Uterus (tissue), 4 donors: ENCODE measurements at places on chromosomes 3 and 15. TPM values are rescaled to one million over a fixed set of nuclear protein-coding genes. Genes with fewer than 3 reads are reported as not detected.

GRCh38 chr3:143476965-143477640 is 357.5 kb downstream of the CHST2 start:
- DNase-seq: no peak

DNA sequence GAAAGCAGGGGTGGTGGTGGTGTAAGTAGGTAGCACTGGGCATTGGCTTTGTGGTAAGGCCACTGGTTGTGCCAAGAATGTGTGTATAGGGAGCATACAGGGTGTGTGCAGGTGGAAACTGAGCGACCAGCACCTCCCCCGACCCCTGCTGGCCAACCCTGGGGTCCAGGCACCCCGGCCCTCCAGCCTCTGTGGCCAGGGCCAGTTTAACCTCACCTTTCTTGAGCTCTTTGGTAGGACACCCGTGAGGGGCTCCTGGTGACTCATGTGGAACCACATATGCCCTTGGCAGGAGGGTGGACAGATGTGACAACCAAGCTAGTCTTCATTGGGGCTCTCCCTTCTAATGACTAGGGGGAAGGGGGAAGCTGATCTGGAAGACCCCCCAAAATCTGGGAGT is 19.5 kb downstream of the SHF start:
- DNase-seq: no peak

DNA sequence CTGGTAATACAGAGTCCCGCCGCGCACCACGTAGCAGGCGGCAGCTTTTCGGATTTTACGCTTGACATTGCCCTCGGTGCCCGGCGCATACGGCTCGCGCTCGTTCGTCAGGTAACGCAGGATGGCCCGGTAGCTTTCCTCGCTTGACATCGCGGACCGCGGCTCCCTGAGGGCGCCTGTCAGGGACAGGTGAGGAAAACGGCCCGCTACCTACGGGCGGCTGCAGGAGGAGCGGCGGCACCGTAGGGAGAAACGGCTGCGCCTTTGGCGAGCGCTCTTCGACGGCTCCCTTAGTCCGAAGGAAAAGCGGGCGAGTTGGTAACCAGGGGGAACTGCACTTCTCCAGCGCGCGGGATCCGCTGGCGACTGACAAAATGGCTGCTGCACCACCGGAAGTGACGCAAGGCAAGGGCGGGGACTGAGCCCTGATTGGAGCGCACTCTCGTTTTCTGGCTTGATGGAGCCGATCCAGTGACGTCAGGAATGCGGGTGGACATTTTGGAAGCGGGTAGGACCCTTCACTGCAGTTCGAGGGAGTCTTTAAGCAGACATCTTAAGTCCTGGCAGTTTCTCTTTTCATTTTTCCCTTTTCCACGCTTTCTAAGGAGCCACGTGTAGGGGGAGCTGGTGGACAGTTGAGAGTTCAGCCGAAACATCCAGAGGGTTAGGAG is at the start of gene ZBTB11:
TSS of gene ZBTB11 (minus strand) at position 368 of the 671 bp plus-strand sequence. CDS start at position 150, 218 bp downstream.
- peak; percentile 100 for DNase-seq

- no peak for DNase-seq
These were observed 132.2 kb downstream of the MBNL1 start for GRCh38 chr3:152400887-152401286.

Gene NME9
- total RNA-seq: 1.3 TPM

Gene WDR93
- not detected for total RNA-seq

- DNase-seq: no peak
These were observed 36.5 kb downstream of the DAPK2 start for GRCh38 chr15:64009798-64010261.

DNA sequence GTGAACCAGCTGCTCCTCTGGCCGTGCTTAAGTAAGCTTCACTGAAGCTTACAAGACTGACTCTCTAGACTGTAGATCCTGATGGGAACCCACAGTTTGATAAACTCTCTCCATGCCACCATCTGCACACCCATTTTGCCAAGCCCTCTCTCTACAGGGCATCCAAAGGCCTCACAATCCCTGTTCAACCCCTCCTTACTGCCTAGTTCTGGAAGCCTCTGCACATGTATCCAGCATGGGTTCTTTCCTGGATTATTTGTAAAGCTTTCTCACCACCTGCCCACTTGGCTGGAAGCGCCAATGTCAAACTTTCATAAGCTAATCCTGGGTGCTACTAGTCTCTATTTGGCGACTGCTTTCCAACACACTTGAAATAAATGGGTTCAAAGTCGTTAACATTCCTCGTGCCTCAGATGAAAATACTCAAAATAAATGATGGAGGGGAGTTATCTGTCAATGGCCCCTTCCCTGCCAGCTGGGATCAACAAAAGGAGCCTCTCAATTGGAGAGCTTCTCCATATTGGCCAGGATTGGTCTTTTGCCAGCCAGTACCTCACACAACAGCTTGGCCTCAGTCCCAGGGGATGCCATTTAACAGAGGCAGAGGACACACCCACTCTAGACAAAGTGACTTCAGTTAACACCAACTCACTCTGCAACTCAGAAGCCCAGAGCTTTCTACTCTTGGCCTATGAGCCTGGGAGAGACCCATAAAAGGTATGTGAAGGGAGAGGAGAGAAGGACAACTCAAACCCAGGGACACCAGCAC is 48.1 kb downstream of the SH3BP5 start:
- no peak for DNase-seq

DNA sequence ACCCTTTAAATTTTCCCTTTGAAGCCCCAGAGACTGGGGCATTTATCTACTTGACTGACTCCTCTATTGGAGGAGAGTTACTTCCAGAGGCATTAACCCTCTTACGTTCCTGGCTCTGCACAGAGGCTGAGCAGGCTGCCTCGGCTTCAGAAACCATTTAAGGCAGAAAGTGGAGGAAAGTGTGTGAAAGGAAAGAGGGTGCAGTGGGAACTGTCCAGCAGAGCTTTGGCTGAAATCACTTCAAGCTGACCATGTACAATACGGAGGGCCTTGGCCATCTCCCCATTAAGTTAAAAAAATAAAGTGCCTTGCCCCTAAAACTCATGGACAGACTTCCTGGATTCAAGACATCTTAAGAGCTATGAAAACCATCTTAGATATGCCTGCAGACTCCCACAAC is 238.7 kb downstream of the SV2B start:
- no peak for DNase-seq

DNA sequence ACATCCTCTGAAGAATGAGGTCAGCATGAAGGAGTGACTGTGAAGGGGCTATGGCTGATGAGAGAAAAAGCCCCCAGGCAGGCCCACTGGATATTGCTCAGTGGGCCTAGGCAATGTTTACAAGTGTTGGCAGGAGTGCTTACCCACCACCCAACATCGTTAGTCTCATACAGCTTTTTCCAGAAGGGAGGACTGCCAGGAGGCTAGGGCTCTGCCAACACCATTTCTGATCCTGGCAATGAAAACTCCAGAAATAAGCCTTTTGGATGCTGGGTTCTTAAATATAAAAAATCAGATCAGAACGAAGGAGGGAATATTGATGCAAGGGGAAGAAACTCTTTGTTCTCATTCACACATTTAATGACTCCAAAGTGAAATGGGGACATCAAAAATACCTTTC is 189.1 kb downstream of the DCLK3 start:
- DNase-seq: no peak

Gene ASB14
- total RNA-seq: 0.28 TPM

GRCh38 chr3:42432485-42432884 is 22.1 kb upstream of the LYZL4 start:
- no peak for DNase-seq

DNA sequence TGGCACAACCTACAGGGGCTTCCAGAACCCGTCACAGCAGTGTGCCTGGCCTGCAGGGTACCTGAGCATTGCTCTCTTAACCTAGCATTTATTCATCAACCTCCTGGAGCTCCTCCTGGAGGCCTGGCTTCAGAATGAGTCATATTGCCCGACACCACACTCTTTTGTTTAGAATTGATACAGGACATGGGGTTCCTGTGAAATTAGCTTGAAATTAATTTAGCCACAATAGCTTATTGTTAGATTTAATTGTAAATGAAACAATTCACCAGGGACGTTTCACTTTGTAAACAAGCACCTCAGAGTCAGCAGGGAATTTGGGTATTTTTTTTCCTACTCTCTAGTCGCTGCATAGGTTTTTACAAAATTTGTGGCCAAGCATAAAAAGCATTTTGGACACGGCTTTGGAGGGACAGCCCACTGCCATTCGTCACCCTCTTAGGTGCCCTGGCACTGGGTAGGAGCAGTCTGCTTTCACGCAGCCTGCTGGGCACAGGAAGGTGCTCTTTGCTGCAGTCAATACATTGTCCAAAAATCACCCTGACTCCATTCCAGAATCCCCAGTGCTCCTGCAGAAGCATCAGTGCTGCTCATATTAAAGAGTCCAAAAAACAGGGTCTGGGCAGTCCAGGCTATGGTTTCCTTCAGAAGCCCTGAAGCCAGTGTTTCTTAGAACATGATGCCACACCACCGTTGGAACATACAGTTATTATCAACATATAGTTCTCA is 60.8 kb upstream of the MEF2A start:
- no peak for DNase-seq

Gene SLC12A1
- not detected for total RNA-seq

Gene AMOTL2
- 87.5 TPM for total RNA-seq

- DNase-seq: no peak
These were observed 80.4 kb downstream of the ADAM10 start for GRCh38 chr15:58669108-58669507.

Gene CPB1
- total RNA-seq: not detected

Gene FBXO22
- 12.1 TPM for total RNA-seq

DNA sequence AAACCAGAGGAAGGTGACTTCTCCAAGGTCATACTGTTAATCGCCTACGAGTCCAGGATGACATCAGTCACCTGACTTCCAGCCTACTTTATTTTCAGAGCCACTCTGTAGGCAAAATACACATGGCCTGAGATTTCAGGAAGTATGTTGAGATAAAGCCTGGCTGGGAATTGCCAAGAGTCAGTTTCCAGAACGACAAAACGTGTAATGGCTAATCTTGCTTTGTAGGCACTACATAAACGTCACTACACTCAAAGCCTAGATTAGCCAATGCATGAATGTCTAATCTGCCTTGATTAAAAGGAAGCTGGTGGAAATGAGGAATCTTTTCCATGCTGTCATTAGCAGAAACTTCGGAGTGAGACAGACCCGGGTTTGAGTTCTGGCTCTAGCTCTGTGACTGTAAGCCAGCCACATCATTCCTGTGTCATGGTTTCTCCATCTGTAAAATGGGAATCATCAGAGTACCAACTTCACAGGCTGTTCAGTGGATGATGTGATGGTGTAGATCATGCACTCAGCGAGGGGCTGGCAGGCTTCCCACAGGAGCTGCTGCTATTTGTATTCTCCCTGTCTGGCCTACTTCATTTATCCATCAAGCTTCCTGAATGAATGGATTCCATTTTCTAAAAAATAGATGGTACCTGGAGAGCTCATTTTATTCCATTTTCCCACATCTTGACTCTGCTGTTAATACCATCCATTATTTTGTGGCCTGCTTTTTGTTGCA is 241.9 kb downstream of the XXYLT1 start:
- no peak for DNase-seq

Gene CEP70
- total RNA-seq: 124 TPM

DNA sequence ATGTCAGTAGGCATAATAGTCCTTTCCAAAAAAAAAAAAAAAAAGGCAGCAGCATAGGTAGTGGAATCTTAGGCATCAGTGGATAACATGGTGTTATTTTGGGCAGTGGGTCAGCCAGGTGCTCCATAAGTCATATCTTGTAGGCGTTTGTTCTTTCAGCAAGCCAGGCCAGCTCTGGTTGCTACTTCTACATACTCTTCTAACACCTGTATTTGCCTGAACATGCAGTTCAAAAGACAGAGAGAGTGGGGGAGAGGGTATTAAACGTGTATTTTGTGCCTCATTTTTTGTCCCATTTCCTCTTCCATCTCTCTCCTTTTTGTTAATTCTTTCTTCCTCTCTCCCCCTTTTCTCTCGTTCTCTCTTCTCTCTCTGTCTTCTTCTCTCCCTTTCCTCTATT is 110.4 kb downstream of the TPRG1 start:
- no peak for DNase-seq

GRCh38 chr15:43251871-43252250 is 14.9 kb downstream of the TGM5 start:
- no peak for DNase-seq
